ENCODE measurements at places on chromosomes 12 and 14.

GRCh38 chr14:37201724-37202123, 4.0 kb downstream of the MIPOL1 start:
- DNase-seq, result no peak

DNA sequence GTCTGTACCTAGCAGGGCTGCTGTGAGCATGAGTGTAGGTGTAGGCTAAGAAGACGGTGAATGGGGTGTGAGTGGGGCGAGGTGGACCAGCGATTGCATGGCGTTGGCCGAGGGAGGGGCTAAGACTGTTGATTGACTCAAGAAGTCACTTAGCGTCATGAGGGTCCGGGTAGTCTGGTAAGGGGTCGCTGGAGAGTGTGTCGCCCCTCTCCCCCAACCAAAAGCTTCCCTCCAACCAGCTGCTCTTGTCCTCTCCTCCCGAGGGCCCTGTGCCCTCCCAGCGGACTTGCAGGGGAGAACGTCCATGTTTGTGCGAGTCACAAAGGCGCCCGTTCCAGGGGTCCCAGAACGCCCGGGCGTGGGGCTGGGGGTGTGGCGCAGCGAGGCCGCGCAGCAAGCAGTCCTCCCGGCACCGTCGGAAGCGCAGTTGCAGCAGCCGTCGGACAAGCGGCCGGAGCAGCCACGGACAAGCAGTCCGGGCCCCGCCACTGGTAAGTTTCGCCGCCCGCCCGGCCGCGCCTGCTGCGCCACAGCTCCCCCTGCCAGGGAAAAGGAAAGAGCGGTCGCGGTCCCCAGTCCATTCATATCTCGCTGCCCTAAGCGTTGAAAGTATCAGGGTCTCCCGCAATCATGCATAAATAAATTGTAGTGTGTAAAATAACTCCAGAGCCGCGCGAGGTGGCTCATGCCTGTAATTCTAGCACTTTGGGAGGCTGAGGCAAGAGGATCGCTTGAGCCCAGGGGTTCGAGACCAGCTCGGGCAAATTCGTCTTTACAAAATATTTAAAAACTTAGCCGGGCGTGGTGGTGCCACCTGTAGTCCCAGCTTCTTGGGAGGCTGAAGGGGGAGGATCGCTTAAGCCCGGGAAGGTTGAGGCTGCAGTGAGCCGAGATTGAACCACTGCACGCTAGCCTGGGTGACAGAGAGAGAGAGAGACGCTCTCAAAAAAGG, at the start of gene CCDC63:
Gene CCDC63, plus strand, starts transcription at position 373 of the 952 bp plus-strand sequence. CDS start 5,968 bp downstream, outside the sequence.
- no peak for DNase-seq

- DNase-seq, result no peak
These were observed 18.3 kb downstream of the MTRFR start for GRCh38 chr12:123251403-123252076.

DNA sequence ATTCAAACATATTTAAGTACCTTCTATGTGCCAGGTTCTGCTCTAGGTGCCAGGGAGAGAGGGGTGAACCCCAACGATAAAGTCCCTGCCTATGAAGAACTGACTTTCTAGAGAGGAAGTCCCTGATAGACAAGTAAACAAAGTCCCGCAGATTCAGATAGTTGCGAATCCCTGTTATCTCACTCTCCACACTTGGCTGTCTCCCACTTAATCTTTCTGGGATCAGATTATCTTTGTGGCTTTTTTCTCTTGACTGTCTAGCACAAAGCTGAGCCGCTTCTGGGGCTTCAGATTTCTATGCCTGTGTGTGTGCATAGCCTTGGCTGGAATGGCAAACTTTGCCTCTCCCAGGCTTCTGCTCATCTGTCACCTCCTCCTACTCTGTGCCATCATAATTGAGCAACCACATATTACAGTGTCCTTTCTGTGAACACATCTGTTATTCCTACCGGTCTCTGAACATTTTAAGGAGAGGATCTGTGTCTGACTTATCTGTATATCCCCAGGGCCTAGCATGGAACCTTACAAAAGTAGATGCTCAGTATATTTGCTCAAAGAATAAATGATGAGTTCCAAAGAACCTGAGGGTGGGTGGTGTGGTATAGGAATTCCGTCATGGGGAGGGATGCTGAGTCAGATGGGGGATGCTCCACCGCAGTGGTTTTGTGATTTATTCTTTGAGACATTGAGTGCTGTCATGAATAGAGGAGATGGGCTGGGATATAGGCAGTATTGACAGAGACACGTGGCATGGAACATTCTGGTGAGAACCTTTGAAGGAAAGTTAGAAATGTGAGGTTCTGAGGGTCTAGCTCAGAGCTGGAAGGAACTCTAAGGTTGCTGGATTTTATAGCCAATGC, 28.5 kb downstream of the RGS6 start:
- no peak for DNase-seq

- no peak for DNase-seq
These were observed 8.9 kb upstream of the WSCD2 start for GRCh38 chr12:108119974-108120862.

GRCh38 chr14:71089971-71090370, 182.7 kb downstream of the PCNX1 start:
- DNase-seq, result no peak

DNA sequence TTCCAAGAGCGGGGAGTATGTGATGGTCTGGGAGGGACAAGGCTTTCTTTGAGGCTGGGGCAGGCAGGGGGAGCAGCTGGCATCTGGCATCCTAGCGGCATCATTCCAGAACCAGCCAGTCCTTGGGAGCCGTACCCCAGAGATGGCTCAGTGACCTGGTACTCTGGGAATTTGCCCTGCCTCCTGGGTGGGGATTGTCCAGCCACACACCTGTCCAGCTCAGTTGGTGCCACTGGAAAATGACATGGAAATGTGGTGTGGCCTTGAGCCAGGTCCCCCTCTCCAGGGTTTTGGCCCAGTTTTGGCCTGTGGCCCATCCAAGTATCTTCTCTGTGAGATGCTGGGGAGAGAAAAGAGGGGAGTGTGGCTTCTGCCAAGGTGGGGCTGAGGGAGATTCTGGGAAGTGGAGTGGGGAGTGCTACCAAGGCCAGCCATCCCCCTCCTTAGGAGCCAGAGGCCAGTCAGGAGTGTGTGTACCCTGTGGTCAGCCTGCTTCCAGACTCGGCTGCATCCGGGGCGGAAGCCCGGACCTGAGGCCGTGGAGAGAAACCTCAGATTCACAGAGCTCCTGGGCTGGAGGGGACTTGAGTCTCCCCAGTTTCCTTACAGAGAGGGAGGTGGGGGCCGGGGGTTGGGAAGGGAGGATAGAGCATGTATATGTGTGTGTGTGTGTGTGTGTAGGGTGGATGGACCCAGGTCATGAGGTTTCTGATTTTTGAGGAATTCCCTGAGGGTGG, 14.7 kb upstream of the KRT80 start:
- DNase-seq, result no peak

- DNase-seq, result no peak
These were observed 133.6 kb upstream of the NAV3 start for GRCh38 chr12:77697126-77697525.

DNA sequence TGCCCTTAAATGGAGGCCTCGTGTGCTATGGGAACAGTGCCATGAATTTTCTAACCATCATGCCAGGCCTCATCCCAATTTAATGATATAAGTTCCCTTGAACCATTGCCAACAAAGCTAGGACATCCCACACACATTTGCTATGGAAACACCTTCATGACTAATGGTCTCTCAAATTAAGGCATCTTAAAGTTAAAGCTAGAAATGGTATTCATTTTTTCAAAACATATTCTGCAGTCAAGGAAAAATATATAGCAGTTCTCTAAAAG, 117.3 kb downstream of the BTG1 start:
- no peak for DNase-seq

- DNase-seq, result no peak
These were observed 161.0 kb upstream of the RMST start for GRCh38 chr12:97301576-97301975.

GRCh38 chr12:44689587-44689986, 186.5 kb downstream of the NELL2 start:
- DNase-seq, result no peak

DNA sequence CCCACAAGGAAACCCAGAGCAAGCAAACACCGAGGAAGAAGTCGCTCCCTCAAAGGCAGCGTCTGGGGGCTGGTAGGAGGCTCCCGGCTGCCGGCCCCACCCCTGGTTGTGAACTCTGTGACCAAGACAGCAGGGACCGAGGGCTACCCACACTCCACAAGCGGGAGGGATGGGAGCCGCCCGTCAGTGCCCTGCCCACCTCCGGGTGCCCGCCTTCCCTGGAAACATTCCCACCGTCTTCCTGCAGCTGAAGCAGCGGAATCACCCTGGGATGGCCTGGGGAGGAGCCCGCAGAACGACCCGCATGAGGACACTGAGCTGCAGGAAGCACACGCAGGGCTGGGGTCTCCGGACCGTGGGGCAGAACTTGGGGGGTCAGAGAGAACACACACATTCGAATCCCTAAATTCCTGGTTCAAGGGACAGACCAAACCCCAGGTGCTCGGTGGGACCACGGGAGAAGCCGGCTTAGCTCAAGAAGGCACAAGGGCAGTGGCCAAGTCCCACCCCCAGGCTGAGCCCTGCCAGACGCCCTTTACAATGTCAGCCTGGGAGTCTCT, 33.5 kb upstream of the C14orf180 start:
- no peak for DNase-seq

DNA sequence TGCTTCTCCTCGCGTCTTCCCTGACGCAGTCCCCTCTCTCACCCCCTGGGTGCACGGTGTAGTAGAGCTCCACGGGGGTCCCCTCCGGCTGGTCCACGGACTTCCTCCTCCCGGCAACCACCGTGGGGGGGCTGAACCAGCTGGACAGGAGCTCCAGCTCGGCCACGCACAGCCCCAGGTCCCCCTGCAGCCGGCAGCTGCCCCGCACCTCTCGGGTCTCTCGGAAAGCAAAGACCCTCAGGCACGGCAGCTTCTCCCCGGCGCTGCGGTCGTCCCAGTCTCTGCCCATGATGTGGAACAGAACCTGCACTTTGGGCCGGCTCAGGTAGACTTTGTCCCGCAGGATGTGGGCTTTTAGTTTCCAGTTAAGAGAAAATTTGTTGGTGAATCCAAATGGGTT, 203.8 kb downstream of the TMEM132D start:
- no peak for DNase-seq

- no peak for DNase-seq
These were observed 390 bp downstream of the JKAMP start for GRCh38 chr14:59484639-59485175.

DNA sequence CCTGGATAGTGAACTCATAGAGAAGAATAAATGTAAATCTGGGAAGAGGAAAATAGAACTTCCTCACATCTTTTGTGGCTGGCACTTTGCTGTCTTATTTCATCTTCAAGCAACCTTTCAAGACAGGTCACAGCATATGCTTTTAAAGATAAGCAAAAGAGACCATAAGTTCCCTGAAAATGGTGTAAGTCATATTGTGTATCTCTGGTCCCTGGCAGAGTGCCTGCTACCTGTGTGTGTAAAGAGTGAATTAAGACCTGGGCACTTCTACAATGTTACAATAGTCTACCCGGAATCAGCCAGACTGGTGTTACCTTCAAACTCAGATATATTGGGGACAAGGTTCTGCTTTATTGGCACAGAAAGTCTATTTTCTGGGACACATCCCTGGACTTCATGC, 168.8 kb downstream of the SLC2A13 start:
- DNase-seq, result no peak

GRCh38 chr12:84270470-84271140, 642.0 kb downstream of the SLC6A15 start:
- no peak for DNase-seq

DNA sequence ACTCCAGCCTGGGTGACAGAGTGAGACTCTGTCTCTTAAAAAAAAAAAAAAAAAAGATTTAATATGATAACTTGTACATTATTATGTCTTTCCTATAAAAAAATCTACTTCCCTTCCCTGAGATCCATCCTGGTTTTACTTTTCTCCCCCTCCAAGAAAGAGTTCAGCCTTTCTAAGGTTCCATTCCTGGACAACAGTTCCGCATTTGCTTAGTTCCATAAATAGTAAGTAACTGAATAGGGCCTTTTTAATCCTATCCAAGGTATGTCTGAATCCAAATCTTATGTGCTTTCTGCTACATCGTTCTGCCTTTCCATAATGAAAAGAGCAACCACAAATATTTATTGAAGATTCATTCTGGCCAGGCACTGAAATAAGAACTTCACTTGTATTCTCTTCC, 187.8 kb downstream of the DACT1 start:
- DNase-seq, result no peak

GRCh38 chr14:76322594-76323220, 53.2 kb upstream of the ESRRB start:
- no peak for DNase-seq

DNA sequence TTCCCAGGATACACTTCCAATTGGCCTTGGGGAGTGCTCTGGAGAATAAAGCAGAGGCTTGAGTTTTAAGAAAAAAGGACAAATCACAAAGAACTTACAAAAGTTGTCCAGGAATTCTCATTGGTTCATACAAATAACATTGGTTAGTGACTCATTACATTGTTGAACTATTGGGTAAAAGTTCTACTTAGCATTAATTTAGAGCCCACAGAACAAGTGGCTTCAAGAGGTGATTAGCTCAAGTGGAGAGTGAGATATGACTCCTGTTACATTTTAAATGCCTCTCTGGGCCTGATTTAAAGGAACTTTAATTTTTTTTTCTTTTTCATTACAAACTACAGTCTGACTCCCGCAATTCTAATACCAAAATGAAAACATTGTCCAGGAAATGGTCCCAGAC, 72.9 kb downstream of the ASCL4 start:
- DNase-seq, result no peak

DNA sequence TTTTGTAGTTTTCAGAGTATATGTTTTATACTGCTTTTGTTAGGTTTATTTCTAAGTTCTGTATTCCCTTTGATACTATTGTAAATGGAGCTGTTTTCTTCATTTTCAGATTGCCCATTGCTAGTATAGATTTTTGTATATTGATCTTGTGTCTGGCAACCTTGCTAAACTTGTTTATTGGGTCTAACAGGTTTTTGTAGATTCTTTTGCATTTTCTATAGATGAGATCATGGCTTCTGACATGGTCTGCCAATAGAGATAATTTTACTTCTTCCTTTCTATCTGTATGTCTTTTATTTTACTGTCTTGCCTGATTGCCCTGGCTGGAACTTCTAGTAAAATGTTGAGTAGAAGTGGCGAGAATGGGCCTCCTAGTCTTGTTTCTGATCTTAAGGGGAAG, 40.3 kb downstream of the ANKRD9 start:
- DNase-seq, result no peak

DNA sequence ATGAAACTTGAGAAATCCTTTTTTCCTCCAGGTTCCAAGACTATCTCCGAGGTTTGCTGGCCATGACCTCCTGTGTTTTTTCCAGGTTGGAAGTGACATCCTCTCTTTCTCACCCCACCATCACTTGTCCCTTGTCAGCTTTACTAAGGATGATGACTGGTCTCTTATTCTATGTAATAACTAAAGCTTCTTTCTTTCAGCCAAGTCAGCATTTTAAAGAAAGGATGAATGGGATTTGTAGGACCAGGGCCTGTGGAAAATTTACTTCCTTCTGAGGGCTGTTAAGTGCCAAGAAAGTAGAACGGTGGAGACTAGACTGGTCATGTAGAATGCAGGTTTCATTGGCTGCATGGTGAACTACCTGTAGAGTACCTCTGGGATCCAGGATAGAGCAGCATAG, 73.6 kb downstream of the FIGNL2 start:
- DNase-seq, result no peak

Data from brain pericyte (primary cell).